LoVo (cell line): ENCODE measurements at places on chromosomes 7 and 10.
A peak's percentile ranks its signal among the peaks of the same experiment; 100 is the strongest.

DNA sequence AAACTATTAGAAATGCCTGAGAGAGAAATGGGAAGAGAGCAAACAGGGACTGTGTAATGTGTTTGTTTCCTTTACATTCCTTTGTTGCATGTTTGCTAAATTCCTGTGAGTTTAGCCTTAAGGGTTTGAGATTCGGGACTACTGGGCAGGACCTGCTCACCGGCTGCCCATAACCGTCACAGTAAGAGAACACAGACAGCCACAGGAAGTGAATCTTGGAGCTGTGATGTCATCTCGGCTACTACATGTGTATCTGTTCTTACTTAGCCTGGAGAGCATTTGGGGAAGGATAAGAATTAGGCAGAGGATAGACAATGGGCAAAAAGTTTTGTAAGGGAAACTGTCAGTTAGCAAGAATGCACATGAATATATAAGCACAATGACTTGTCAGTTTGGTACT lies 485.1 kb upstream of the KLF6 start:
- no peak for DNase-seq

DNA sequence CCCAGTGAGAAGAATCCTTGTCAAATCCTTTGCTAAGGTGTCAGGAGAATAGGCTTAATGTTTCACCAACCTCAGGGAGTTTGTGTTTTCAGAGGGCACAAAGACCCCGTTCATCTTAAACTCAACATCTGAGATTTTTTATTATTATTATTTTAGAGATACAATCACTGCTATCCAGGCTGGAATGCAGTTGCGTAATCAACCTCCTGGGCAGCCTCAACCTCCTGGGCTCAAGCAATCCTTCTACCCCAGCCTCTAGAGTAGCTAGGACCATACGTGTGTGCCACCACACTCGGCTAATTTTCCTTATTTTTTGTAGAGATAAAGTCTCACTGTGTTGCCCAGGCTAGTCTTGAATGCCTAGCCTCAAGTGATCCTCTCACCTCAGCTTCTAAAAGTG lies 599.2 kb downstream of the KCNMA1 start:
- no peak for DNase-seq

DNA sequence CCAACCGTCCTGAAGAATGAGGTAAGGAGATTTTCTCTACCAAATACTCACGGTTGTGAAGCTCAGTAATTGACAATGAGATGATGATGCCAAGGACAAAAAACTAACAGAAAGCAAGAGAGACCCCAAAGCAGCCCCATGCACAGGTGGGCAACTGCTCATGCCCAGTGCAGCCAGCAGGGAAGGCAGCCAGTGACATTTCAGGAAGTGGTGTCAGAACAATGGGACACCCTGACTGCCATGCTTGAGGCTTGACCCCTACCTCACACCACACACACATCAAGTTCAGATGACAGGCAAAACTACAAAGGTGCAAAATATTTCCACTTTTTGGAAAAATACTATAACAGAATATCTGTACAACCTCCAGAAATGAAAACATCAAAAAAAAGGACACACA lies 66.9 kb downstream of the CFAP46 start:
- no peak for DNase-seq

- DNase-seq: no peak
Observed at GRCh38 chr7:28865601-28866144, 92.5 kb downstream of the TRIL start.

- no peak for DNase-seq
Observed at GRCh38 chr7:142152076-142152475, 40.6 kb downstream of the MGAM2 start.

GRCh38 chr7:118140468-118140867 lies 43.5 kb upstream of the LSM8 start:
- DNase-seq: no peak

DNA sequence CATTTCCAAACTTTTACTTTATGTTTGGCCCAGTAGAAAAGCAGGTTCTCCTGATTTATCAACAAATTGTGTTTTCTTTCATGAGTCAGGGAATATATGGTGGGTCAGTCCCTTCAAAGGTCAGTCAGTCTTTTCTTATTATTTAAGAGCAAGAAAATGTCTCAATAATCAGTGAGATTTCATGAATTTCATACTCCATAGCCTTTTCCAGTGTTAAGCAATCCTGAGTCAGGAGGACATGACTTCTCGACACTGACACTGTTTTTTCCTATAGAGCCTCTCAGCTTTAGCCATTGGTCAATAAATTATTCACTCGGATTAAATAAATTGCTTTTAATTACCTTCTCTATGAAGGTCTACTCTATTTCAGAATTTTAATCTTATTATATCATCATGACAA lies 334.5 kb downstream of the SORCS1 start:
- DNase-seq: no peak

GRCh38 chr7:30412782-30413504 lies 65.6 kb downstream of the NOD1 start:
- DNase-seq: peak; percentile 75

DNA sequence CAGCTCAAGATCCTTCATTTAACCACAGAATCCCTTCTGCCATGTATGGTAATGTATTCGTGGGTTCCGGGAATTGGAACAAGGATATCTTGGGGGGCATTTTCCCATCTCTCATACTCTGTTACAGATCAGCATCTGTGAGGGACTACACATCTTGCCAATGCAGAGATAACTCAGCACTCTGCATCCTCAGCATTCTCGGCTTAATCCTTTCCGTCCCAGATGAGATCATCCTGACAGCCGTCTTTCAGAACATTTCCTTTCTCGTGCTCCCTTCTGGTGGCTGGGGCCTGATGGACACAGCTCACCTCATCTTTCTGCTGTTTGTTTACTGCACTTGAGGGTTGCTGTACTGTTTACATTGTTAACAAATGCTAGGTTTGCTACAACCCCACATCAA lies 25.3 kb downstream of the FKBP6 start:
- DNase-seq: no peak

- DNase-seq: peak; percentile 28
Observed at GRCh38 chr10:107280293-107280692, 115.8 kb upstream of the SORCS1 start.

DNA sequence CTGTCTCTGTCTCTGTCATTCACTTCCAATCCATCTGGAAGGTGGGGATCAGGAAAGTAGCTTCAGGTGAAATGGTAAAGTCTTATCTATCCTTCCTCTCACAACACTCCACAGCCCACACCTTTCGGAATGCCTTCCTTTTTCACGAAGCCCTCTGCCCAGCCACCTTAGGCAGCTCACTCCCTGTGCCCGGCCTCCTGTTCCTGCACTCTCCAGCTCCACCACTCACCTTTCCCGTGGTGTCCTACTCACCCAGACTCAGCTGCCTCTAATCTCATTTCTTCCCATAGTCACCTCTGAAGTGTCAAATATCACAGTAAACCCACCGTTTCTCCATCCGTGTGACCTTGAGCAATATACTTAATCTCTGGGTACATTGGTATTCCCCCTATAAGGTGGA lies 100.9 kb upstream of the C7orf33 start:
- DNase-seq: no peak
